ENCODE measurements at places on chromosomes 11 and 22.

DNA sequence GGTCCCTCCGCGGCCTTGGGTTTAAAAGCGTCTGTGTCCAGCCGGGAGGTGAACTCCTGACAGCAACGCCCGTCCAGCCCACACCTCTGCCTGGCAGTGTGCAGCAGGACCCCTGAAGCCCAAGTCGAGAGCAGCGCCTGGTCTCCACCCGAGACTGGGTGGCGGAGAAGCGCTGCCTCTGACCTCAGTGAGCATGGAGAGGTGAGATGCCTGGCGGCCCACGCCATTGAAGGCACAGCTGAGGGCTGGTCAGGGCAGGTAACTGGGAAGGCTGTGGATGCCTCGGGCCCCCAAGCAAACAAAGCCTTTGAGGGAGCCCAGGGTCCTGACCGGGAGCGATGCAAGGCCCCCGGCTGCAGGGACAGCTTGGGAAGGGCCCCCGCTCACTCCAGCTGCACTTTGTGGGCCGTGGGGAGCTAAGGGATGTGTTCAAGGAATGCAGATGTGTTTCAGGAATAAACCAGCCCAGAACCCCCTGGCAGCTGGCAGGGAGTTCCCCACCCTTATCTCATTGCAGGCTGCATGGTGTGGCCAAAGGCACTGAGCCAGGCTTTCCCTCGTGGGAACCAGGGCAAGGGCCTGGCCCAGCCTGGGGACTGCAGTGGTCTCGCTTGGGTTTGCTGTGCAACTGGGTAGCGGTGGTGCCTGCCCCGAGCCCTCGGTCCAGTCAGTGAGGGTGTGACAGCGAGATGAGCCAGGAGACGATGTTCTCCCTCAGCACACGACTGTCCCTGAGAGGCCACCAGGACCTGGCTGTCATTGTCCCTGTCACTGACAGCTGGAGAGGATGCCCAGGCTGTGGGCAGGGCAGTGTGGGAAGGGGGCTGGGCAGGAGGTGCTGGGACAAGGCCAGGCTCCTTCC is 92.5 kb downstream of the WNT7B start:
- no peak for DNase-seq

- DNase-seq: no peak
Observed at GRCh38 chr22:27212102-27212501, 554.7 kb downstream of the MIAT start.

- DNase-seq: no peak
Observed at GRCh38 chr11:33703788-33704187, 3.2 kb upstream of the C11orf91 start.

DNA sequence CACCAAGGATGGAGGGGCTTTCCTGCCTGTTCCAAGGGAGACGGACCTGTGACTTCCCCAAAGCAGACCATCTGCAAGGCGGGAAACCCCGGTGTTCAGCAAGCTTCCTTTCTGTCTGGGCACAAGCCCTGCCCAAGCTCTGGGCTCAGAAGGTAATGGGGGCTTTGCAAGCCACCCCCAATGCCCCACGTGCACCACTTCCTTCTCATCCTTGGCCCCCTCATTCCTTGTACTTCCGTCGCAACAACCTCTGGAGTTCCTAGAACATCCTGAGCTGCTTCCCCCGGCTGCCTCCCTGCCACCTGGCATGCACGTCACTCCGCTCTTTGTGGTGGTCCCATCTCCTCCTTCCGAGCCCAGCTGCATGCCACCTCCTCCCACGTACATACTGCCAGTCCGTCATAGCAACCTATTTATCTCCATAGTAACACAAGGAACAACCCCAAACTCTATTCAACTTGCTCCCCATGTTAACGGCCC is 3.9 kb downstream of the MYEOV start:
- DNase-seq: peak; percentile 63

GRCh38 chr11:129950101-129951091 is 52.2 kb downstream of the PRDM10 start:
- DNase-seq: peak; percentile 100

DNA sequence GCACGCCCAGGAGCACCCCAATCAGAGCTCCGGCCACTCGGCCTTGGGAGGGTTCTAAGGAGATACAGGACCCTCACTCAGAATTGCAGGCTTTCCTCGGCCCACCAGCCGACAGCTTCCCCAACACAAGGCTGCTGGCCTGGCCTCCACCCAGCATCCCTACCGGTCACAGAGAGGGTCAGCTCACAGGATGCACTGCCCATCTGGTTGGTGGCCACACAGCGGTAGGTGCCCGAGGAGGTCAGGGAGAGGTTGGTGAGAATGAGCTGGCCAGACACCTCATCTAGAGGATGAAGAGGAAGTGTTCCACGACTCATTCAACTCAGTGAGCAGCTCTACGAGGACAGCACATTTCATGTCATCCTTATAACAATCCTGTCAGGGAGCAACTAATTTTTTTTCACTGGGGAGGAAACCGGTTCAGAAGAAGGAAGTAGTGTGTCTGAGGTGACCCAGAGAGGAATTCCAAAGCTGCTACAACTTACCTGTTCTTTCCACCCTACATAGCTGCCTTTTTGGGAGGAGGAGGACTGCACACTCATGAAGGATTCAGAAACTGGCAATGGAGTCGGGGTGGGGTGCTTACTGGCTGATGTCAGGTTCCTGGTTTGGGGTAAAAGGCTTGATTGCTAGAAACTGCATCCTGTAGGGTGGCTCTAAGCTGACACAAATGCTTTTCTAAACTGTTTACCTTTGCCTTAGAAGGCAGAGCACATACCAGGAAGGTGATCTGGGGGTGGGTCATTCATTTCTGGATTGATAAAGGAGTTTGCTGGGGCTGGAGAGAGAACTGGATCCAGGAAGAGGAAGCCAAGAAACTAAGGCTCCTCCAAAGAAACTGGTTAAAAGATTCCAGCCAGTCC is 3.3 kb downstream of the VSIG2 start:
- no peak for DNase-seq

DNA sequence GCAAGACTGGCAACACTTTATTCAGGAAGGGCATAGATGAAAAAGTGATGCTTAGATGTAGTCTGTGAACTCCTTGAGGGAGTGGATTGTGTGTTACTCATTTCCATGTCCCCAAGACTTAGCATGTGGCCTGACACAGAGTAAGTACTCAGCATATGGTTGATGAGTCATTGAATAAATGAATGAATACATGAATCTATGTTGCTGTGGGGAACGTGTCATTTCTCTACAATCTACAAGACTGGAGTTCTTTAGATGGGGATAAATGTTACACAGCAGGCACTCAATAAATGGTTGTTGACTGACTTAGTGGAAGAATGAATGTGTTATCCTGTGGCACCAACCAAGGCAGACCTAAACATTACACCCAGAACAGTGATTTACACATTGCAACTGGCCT is 17.9 kb downstream of the BPIFC start:
- no peak for DNase-seq

DNA sequence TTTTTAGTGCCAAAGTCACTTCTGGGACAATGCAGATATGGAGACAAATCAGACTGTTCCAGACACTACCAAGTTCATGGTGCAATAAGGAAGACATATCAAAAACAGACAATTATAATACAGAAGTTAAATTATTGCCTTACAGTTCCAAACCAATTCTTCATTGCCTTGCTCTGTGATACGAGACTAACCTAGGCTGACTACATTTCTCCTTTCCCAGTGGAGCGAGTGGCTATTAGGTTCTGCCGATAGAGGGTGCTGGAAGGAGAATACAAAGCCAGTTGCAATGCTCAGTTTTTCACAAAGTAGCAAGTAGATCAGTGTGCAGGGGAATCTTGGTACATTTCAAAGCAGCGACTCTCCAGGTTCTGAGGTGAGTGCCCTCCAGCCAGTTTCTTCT is 67.8 kb downstream of the FAM168A start:
- DNase-seq: no peak

All from GF-D8 (cell line).